ENCODE measurements at places on chromosomes 16 and 17. TPM values are rescaled to one million over a fixed set of nuclear protein-coding genes. Genes with fewer than 3 reads are reported as not detected.

Gene C16orf92
- total RNA-seq, result not detected

Gene GOT2
- 462 TPM for total RNA-seq

Gene HBA2
- total RNA-seq, result 87.5 TPM

Gene TTLL6
- not detected for total RNA-seq

DNA sequence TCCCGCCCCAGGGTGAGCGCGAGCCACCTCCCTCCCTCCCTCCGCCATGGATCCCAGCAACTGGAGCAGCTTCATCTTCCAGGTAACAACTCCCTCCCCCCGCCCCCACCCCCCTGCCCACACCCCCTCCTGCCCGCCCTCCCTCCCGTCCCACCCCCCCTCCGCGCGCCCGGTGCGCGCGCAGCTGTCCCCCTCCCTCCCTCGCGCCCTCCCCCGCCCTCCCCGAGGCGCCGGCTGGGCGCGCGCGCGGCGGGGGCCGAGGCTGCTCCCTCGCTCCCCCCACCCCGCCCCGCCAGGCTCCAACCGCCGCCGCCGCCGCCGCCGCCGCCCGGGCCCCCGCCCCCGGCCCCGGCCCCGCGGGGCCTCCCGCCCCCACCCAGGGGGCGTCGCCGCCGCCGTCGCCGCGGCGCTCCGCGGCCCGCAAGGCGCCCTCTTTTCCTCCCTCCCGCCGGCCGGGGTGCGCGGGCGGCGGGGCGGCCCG is at the start of gene MAZ:
Gene MAZ (plus strand): TSS at position 431 of the 481 bp plus-strand sequence. CDS start 173 bp downstream, outside the sequence.
- no peak for DNase-seq

GRCh38 chr17:82297280-82297713 is 20.1 kb downstream of the CD7 start:
- peak; percentile 67 for DNase-seq

GRCh38 chr16:68969338-68969737 is 126.0 kb downstream of the TANGO6 start:
- no peak for DNase-seq

Gene ZNF668
- total RNA-seq, result 4.2 TPM

Gene INCA1
- 1.8 TPM for total RNA-seq

- DNase-seq, result no peak
Observed at GRCh38 chr17:39969375-39969774, 6.6 kb downstream of the GSDMA start.

DNA sequence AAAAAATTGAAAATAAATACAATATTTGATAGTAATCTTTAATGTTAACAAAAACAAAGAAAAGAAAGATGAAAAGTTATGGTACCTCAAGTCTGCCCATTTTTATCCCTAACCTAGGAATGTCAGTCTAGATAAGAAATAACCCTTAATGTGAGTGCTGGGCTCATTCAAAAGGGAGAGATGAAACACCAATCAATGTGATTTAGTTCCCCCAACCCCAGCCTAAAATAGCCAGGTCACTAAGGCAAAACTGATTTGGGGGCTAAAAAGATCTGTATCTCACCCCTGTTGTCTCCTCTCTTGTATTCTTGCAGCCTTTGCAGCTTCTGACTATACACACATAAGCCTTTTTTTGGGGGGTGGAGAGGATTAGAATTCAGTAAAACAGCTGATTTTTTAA is 3.2 kb upstream of the IGF2BP1 start:
- no peak for DNase-seq

GRCh38 chr17:47873200-47874090 is 22.5 kb upstream of the SP6 start:
- DNase-seq, result no peak

DNA sequence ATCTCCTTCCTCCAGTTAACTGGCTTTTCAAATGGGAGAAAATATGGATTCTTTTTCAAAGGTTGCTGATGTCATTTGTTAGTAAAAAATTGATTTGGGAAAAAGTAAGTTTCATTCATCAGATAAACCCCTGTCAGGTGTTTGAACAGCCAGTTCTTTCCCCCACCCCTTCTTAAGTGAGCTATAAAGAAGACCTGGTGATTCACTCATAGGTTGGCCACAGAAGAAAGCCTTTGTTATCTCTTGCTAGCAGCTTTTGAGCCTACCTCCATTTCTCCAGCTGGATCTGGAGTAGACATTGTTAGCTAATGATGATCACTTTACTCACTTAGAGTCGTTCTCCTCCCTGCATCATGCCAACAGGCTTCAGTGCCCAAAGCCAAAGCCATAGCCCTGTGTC is 63.0 kb downstream of the NLK start:
- no peak for DNase-seq

- DNase-seq, result no peak
Observed at GRCh38 chr17:41695954-41696757, 7.5 kb downstream of the EIF1 start.

GRCh38 chr16:84144209-84144858 is 643 bp downstream of the HSDL1 start:
- peak; percentile 40 for DNase-seq

DNA sequence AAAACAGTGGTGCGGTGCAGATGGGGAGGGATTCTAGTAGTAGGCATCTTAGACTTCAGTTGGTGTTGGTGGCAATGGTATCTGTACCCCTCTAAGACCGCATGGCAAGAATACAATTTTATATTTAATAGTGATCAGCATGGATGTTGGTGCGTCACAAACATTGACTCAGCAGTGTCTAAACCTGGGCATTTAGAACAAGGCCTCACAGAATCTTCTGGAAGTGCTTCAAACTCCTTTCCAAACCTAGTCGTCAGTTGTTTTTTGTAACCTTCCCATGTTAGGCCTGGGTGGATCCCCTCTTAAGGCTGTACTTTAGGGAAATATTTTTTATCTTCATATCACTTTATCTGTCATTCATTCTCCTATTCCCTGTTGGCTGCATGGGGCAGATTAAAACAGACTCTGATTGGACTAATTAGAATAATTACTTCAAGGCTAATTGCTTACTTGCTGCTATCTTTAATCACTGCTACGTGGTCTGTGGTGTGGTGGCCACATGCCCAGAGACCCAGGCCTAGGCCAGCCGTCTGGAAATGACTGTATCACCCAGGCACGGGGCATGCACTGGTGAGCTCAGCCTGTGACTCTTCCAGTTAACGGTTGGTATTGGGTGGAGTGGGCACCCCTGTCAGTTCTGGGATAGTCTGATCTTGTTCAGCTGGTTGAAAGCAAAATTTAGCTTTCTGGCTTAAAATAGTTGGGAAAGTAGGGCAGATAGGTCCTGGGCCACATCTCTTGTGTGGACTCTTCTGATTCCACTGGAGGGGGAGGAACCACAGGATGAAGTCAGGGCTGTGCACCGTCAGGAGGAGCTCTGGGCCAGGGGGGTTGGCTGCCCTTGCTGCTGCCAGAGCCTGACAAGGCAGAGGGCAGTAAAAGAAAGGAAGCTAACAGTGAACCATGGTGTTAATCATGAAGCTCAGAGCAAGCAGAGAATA is 4.5 kb downstream of the ALKBH5 start:
- peak; percentile 30 for DNase-seq

Gene TM4SF5
- total RNA-seq, result not detected

- DNase-seq, result no peak
Observed at GRCh38 chr16:70725024-70725911, 39.4 kb upstream of the MTSS2 start.

Data from heart right ventricle (tissue), 16 donors.